ENCODE measurements at places on chromosomes 1 and 21. TPM values are rescaled to one million over a fixed set of nuclear protein-coding genes. Genes with fewer than 3 reads are reported as not detected.

The S100A16 gene
- polyA plus RNA-seq, result 4.3 TPM

The CD53 gene
- polyA plus RNA-seq, result not detected

The ZNF678 gene
- 2.4 TPM for polyA plus RNA-seq

The TDRD5 gene
- polyA plus RNA-seq, result not detected

The LCE1E gene
- polyA plus RNA-seq, result not detected

The SYT6 gene
- 0.48 TPM for polyA plus RNA-seq

The GIPC2 gene
- 16.5 TPM for polyA plus RNA-seq
